ENCODE measurements at places on chromosomes 2 and 18.

DNA sequence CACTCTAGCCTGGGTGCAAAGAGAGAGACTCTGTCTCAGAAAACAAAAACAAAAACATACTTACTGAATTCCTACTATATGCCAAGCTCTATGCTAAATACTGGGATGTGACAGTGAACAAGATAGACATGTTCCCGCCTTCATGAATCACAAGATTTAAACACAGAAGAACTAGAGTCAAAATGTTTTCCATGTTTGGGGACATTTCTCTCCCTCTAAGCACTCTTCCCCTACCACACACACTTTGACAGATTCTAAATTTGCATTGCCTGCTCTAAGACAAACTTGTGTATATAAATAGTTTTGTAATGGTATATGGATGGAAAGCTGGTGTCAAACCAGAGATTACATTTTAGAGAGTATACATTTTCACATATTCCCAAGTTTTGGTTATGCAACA lies 11.1 kb downstream of the CYBRD1 start:
- DNase-seq, result no peak

- DNase-seq, result no peak
Measured at GRCh38 chr18:65983750-65984149, 232.9 kb downstream of the CDH7 start.

DNA sequence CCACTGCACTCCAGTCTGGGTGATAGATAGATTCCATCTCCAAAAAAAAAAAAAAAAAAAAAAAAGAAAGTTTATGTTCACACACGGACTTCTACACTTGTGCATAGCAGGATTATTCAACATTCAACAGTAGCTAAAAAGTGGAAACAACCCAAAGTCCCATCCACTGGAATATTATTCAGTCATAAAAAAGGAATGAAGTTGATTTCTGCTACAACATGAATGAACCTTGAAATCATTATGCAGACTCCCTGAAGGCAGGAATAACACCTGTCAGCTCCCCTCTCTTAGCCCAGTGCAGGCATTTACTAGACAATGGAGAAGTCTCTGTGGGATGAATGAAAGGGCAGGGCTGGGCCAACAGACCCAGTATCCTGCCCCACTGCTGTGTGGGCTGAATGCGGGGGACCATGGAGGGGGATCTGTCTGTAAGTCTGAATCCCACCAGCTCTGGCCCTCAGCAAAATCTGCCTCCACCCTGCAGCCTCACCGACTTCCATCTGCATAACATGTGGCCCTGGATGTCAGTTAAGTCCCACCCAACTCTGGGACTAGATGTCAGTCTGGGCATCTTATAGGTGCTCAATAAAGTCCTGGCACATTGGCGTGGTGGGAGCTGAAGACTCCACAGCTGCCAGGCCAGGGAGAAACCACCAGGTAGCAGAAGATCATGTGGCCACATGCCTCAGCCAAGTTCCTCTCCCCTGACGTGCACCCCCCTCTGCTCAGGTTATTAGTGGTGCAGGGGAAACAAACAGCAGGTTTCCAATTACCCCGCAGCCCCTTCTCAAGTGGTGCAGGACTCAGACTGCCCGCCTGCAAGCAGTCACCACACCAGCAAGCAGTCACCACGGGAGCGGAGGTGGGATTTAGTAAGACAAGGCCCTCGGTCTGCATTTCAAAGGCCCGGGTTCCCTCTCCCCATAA lies 8.9 kb downstream of the ZFP36L2 start:
- DNase-seq, result no peak

- DNase-seq, result no peak
Measured at GRCh38 chr2:68193787-68194372, 36.2 kb downstream of the PNO1 start.

GRCh38 chr2:112273349-112273748 lies 2.0 kb upstream of the ZC3H6 start:
- no peak for DNase-seq

DNA sequence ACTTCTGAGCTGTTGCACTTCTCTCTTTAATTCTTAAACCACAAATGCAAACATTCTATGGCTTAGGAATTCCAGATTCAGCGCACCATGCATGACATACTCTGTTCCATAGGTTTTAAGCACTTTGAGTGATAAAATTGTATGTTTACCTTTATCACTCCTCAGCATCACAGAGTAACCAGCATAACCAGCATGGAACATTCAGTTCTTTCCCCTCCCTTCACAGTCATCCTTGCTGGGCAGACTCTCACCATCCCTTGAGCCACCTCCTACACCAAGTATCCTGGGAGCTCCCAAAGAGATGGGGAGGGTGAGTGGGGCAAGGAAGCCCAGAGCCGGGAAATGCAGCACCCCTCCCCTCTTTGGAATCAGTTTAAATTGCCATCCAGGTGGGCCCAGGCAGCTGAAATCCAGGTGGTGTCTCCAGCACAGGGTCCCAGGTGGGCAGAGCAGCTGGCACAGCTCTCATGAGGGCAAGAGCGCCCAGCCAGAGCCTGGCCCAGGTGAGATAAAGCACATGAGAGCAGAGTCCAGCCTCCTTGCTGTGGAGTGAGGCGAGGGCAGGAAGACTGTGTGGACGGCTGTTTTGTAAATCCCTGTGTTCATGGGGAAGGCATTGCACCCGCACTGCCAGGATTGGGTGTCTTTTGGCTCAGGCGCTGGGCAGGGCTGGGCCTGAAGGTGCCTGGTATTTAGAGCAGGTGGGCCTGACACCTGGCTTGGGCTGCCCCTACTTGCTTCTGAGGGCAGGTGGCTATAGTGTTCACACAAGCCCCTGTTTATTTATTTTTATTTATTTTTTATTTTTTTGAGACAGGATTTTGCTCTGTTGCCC lies 36.8 kb downstream of the LAMA3 start:
- no peak for DNase-seq
